ENCODE measurements at places on chromosomes 5 and 9. TPM values are rescaled to one million over a fixed set of nuclear protein-coding genes. Genes with fewer than 3 reads are reported as not detected.

GRCh38 chr5:90909940-90910339 is 351.3 kb downstream of the ADGRV1 start:
- no peaks in the 10 kb centered on the region for H3K27me3 ChIP-seq
- no peak overlapping the region for H3K27ac ChIP-seq
- DNase-seq = no peak
- no peak overlapping the region for H3K4me3 ChIP-seq

SLC6A18 gene
- total RNA-seq = not detected

- DNase-seq = no peak
- no peak overlapping the region for H3K27ac ChIP-seq
- H3K4me1 ChIP-seq = peaks cover 1% of the 10 kb centered on the region
- no peaks in the 10 kb centered on the region for H3K36me3 ChIP-seq
- H3K4me3 ChIP-seq = no peak overlapping the region
Observed at GRCh38 chr9:101462558-101462957, 27.0 kb upstream of the ALDOB start.

C5orf58 gene
- not detected for total RNA-seq
